ENCODE measurements at places on chromosomes 2 and 18.

DNA sequence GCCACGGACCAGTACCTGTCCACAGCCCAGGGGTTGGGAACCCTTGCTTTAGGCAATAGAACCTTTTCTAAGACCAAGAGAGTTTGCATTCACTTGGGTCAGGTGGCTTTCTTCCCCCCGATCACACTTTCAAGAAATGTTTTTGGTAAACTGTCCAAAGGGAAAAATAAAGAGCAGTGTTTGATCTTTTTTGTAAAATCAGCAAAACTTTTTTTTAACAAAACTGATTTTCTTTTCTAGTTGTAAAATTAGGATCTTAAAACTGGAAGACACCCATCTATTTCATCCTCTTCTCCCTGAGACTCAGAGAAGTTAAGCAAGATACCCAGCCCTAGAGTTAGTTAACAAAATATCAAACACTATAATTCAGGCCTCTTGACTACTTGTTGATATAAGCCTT lies 6.1 kb upstream of the SESTD1 start:
- no peak for DNase-seq

GRCh38 chr18:28002841-28003240 lies 174.1 kb downstream of the CDH2 start:
- no peak for DNase-seq

- no peak for DNase-seq
Observed at GRCh38 chr2:140596447-140596846, 1534.4 kb downstream of the LRP1B start.

GRCh38 chr2:161576421-161576820 lies 47.8 kb upstream of the SLC4A10 start:
- no peak for DNase-seq

- DNase-seq: no peak
Observed at GRCh38 chr2:230602562-230603230, 109.9 kb upstream of the CAB39 start.

DNA sequence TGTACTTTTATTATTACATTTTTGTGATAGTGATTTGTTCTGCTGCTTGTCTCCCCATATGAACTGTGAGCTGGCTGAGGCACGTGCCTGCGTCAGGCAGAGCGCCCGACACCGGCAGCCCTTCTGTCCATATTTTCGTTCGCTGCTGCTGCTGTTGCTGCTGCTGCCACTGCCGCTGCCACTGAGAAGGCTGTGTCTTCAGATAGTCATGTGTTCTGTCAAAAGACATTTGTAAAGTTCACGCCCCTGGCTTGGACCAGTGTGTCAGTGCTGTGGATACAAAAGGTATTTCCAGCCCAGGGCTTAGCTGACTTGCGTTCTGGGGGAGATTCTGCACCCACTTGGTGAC lies 47.0 kb downstream of the TWIST2 start:
- no peak for DNase-seq

DNA sequence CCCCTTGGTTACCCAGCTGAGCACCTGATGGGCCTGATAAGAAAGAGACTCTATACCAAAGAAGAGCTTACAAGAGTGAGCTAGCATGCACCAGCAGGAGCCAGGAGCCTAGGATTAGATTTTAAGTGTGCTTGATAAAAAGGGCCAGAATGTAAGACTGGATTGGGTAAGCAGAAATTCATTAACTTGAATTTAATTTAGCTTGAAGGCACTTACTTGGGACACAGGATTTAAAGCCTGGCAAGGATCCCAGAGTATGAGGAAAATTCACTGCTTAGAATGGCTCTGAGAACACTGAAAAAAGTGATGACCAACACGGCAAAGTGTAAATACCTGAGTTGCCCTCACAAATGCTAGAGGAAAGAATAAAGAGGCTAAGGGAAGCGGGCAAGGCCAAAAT lies 91.3 kb upstream of the RBBP8 start:
- no peak for DNase-seq
